ENCODE measurements at places on chromosomes 1 and 21.

DNA sequence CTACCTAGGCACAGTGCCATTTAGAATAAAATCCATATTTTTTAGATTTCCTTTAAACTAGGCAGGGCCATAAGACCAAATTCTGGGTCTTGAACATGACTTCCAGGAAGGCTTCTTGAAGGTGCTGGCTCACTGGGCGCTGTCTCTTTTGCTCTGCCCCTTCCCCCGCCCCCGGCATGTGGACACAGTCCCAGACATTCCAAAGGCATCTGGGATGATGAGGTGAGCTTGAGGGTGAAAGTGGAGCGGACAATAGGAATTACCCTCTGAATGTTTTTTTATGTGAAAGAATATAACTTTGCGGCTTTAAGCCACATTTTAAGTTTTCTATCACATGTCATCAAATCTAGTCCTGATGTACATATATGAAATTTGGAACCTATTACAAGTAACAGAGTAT lies 29.4 kb downstream of the RWDD3 start:
- DNase-seq, result no peak

DNA sequence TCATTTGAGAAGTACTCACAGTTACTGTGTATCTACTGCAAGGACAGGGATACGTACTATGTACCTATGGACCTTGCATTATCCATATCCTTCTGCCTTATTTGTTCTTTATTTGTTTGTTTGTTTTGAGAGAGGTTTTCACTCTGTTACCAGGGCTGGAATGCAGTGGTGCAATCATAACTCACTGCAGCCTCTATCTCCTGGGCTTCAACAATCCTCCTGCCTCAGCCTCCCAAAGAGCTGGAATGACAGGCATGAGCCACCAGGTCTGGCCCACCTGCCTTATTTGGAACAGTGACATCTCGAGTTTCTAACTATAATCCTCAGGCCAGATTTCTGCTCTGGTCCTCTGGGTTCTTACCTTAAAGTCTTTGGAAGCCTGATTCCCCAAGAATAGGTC lies 395.5 kb upstream of the PKN2 start:
- no peak for DNase-seq

GRCh38 chr1:182388392-182389134 lies 3.0 kb downstream of the GLUL start:
- no peak for DNase-seq

- no peak for DNase-seq
Measured at GRCh38 chr1:181647314-181648035, 164.2 kb downstream of the CACNA1E start.

- no peak for DNase-seq
Measured at GRCh38 chr1:59136541-59137275, 160.2 kb upstream of the FGGY start.

DNA sequence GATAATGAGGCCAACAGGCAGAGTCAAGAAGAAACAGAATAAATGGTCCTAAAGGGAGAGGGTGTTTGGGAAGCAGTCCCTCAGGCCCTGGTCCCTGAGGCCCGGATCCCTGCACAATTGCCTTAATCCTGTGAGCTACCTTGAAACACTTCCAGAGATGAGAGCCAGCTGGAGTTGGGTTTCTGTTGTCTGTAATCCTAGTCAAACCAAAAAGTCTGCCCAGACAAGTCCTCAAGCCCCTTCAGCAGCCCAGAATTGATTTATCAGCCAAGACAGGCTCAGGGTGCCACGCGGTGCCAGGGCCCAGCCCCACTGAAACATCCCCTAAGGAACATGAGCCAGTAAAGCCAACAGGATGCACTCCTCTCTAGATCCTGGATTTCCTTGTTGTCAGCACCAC lies 16.4 kb upstream of the CLSTN1 start:
- no peak for DNase-seq

DNA sequence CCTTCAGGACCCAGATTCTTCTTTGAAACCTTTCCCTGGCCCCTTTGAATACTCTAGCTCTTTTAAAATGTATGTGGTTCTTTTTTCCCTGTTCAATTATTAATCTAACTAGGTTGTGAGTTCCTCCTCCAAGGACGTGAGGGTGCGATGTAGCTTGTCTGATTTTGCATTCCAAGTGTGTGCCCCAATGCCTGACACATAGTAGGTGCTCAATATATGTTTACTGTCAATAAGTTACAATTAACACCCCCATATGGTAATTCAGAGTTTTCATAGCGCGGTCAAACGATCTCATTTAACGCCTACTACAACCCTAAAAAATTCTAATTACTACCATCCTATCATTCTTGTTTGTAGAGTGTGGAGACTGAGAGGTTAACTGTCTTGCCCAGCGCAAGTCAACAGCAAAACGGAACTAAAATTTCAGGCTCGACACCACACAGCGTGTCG lies 482 bp upstream of the MTR start:
- no peak for DNase-seq

- no peak for DNase-seq
Measured at GRCh38 chr21:25578056-25578961, 29.0 kb downstream of the MRPL39 start.

DNA sequence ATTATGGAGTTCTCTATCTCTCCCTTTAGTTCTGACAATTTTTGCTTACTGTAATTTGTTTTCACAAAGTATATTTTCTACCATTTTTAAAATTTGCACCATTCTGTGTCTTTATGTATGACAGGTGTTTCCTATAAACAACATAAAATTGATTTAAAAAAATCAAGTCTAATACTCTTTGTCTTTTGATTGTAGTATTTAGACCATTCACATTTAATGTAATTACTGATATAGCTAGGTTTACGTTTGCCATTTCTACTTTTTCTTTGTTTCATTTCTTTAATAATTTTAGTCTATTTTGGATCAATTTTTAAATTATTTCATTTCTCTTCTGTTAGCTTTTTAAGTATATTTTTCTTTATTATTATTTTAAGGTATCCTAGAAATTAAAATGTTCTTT lies 44.4 kb upstream of the LCE5A start:
- DNase-seq, result no peak

- DNase-seq, result no peak
Measured at GRCh38 chr21:16502897-16503296, 773.1 kb downstream of the USP25 start.

- peak; percentile 26 for DNase-seq
Measured at GRCh38 chr21:43325968-43326715, 100.8 kb downstream of the SIK1 start.

GRCh38 chr1:92990828-92991227 lies 29.6 kb upstream of the DIPK1A start:
- DNase-seq, result no peak

DNA sequence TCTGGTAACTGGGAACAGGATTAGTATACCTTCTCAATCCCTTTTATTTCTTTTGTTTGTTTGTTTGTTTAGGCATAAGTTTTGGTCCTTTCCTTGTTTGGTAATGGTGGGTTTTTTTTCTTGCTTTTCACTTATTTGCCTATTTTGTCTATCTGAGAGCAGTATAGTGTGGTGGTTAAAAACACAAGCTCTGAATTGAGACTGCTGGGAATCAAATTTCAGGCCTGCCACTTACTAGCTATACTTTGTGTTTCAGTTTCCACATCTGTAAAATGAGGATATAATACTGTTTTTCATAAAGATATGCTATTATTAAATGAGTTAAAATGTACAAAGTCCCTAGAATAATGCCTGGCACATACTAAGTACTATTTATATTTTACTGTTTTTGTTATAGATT lies 81.6 kb upstream of the IVNS1ABP start:
- no peak for DNase-seq

GRCh38 chr1:34744851-34745250 lies 10.0 kb upstream of the GJB5 start:
- DNase-seq, result no peak

DNA sequence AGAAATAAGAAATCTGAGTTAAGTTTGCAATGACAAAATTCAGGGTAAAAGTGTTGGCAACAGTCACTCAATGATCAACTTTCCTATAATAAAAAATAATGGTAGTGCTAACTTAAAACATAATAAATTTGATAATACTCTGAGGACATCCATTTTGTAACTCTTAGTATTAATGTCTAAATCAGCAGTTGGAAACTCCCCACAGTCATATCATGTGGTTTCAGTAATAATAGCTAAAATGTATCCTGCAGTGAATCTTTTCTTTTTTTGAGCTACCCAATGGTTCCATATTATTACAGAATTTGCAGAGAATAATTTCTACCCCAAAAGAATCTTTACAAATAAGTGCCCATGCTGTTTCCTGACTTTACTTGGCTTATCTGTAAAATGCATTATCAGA lies 286.7 kb downstream of the PTPRC start:
- no peak for DNase-seq

DNA sequence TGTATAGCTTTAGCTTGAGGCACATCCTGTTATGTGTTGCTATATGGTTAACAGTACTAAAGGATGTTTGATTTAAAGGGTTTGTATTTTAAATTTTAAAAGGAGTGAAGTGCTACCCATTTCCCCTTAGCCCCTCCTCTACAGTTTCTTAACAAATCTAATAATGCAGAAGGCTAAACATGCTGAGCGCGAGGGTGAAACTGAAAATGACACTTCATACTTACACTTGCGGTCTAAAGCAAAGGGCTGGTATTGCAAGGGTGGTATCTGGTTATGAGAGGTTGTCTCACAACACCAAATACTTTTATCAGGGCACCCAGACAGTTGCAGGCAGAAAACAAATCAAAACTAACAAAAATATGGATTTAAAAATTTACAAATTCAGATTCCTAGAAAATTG lies 172.3 kb downstream of the SIPA1L2 start:
- no peak for DNase-seq

GRCh38 chr1:35619237-35620121 lies 21.8 kb downstream of the PSMB2 start:
- no peak for DNase-seq

DNA sequence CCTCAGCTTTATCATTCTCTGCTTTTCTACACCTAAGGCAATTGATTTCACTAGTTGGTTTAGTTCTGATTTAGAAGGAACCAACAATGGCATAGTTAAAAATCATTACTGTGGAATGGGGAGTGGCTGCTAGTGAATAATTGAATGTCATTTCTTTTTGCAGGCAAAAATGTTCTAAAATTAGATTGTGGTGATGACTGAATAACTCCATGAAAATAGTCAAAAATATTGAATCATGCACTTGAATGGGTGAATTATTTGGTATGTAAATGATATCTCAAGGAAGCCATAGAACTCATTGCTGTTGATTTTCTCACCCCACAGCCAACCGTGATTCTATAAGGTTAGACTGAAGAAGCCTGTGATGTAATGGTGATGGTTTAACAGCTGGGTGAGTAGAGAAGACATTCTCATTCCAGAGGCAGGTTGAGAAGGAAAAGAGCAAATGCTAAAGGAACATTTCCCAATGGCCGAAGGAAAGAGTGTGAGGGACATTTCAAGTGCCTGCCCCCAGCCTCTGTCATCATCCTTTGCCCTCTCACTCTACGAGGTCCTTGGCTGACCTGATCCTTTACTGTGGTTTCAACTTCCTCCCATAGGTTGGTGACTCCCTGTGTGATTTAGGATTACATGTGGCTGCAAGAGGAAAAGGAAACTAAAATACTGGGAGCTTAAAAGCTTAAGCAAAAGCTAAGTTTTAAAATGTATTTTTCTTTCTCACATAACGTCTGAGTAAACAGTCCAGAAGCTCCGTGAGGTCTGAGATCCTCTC lies 12.5 kb downstream of the OVAAL start:
- no peak for DNase-seq

DNA sequence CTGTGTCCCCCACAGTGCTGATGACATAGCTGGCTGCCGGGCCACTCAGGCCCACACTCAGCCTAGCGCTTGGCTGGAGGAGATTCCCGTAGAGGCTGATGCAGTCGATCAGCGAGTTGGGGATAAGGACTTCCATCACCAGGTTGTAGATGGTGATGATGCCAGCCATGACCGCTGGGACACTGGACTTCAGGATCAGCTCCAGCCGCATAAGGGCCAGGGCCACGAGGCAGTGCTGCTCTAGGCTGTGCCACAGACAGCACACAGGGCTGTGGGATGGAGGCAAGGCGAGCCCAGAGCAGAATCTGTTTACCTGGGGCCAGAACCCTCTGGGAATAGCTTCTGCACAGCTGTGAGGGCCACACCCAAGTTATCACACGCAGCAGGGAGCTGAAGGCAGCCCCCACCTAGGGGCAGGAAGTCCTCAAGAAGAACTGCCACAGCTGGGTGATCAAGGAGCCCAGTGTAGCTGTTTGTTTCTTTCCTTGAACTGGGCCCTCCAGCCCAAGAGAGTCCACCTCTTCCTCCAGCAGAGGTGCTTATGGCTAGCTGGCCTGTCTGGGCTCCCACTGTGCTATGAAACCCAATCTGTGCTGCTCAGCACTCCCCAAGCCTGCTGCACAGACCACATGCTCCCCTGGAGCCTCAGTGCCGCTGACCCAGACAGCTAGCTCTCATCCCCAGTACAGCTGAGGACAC lies 6.2 kb downstream of the SLC2A1 start:
- DNase-seq, result no peak

DNA sequence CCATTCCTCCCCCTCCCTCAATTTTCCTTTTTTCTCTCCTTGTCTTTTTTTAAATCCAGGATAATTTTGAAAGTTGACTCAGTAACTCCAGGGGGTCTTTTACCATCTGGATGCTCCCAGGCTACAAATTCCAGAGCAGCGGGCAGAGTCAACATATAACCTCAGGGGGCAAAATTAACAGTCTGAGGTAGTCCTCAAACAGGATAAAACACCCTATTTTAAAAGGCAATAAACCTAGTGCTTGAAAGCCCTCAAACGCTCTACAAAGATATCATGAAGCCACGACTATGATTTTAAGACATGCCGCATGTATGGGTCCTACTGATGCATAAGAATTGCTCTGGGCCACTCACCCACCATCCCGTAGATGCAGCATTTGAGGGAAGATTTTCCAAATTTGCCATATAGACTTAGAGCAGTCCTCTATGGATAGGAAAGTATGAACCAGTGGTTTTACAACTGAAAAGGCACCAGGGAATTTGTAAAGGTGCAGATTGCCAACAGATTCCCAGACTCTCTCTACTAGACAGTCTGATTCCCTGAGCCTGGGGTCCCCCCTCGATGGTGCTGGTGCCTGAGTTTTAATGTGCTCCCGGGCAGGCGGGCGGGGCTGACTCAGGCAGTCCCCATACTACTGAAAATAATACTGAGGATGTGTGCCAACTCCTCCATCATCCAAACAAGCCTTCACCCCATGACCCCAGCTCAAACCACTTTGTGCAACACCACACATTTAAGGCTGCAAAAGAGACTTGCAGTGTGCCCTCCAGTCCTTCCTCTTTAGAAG lies 37.2 kb downstream of the PTPN14 start:
- no peak for DNase-seq

DNA sequence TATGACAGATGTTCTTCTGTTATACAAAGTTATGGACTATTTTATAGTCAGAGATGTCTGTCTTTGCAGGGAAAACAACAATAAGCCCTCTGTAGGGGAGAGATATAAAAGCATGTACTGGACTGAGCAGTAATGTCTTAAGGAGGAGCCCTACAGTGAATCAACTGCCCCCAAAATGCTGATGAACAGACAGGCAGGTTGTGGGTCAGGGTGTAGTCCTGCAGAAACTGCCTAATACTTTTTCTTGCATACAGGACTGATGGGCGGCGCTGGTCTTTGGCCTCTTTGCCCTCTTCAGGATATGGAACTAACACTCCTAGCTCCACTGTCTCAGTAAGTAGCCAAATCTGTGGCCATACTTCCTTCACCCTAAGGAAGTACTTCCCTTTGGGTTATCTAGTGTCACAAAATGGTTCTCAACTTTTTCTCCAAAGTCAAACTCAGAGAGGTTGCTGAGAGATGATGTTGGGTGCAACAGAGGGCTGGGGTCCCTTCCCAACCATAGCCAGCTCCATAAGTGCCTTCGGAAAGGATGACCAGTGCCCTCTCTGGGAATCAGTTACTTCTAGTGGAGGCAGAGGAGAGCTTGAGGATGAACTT lies 129.8 kb downstream of the PIK3R3 start:
- no peak for DNase-seq
